ENCODE measurements at places on chromosomes 5 and 9.

DNA sequence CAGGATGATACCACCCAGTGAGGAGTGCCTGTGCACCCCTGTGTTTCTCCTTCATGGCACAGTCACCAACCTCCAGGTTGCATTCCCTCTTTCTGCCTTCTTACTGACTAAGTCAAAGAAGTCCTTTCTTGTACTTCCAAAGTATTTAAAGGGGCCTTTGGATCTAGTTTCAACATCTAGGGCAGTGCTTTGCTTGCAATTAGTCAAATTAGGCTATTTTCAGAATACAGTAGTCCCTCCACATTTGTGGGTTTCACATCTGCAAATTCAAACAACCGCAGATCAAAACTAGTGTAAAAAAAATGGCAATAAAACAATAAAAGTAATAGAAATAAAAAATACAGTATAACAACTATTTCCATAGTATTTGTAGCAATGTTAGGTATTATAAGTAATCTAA is 333.9 kb upstream of the SEMA6A start:
- DNase-seq = no peak

DNA sequence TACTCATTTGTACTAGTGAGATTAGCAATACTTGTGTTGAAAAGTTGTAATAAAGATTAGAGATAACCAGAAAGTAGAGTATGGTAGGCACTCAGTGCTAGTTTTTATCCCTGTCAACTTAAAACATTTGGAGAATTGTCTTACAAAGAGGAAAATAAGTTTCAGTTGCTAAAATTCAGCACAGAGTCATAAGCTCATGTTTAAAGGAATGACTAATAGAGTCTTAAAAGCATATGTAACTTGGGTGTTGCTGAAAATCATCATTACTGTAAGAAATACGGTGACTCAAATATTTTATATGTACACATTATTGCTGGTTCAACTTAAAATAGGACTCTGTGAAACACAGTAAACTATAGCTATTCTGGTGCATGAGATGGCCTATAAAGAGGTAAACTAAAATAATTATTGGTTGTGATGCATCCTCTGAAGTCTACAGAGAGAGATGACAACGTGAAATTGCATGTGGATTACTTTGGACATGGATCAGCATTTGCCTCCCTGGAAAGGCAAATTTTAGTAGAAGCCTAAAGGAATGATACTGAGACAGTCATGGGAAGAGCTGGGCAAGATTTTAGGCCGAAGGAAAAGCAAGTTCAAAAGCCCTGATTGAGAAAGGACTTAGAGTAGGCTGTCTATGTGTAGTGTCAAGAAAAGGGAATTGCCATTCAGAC is 34.6 kb downstream of the SGCD start:
- DNase-seq = no peak

- DNase-seq = no peak
Measured at GRCh38 chr5:94802450-94802849, 184.0 kb downstream of the SLF1 start.

DNA sequence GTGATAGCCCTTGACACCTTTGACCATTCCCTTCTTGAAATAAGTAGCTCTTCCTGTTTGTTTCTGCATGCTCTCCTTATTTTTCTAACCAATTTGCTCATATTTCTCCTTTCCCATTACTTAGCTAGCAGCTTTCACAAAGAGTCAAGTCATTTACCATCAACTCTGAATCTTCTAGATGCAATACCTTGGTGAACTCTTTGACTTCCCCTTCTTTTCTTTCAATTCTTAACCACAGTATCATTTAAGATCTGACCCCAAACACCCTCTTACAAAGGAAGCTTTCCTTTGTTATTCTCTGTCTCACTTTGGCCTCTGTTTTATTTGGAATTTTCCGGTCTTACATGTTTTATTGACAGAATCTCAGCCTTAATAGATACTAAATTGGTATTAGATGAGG is 14.0 kb downstream of the NFX1 start:
- DNase-seq = no peak

DNA sequence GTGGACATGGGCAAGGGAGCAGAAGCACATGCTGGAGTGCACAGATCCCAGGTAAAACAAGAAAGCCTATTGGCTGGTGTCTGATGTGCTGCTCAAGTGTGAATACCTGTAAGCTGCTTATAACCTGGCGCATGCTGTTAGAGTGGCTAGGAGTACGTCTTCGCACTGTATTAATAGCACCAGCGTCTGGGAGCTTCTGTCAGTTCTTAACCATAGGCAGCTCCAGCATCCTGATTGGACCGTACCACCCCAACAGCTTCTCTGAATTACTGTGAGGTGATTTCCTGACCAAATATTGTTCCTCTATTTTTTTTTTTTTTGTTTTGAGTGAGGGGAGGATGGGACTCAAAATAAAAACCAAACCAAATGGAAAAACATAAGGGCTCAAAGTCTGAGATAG is 987.6 kb downstream of the PTPRD start:
- no peak for DNase-seq

DNA sequence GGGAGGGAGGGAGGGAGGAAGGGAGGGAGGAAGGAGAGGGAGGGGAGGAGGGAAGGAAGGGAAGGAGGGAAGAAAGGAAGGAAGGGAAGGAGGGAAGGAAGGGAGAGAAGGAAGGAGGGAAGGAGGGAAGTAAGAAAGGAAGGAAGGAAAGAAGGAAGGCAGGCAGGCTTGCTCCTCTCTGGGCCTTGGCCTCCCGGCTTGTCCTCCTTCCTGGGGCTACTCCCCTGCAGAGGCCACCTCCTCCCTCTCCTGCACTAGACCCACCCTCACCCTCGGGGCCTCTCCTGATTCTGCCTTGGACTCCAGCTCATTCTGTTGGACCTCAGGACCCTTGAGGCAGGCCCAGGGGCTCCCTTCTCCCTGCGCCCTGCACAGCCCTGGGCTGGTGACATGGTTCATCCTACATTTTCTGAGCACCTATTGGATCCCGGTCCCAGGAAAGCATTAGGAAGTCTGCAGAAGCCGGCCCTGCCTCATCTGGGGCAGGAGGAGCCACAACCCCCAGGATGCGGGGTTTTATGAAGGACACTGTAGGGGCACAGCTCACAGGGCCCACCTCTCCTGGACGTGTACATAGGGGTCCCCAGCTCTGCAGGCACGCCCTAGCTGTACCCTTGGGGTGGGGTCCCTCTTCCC is 23.0 kb downstream of the LHX3 start:
- no peak for DNase-seq

GRCh38 chr9:35423499-35423898 is 66.4 kb upstream of the RUSC2 start:
- DNase-seq = no peak

DNA sequence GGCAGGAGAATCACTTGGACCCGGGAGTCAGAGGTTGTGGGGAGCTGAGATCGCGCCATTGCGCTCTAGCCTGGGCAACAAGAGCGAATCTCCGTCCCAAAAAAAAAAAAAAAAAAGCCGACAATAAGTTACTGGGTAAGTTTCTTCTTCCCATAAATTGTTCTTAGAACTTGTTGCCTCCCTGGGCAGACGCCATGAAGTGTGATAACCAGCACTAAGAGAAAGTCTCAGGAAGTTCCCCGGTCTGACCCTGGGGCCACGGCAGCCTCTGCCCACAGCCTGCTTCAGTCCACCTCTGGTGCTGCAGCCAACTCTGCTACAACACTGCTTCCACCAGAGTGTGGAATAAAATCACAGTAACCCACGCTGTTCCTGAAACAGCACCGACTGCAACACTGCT is 19.1 kb downstream of the LPCAT1 start:
- no peak for DNase-seq

GRCh38 chr5:923281-923873 is 30.7 kb downstream of the TRIP13 start:
- DNase-seq = peak; percentile 75

- no peak for DNase-seq
Measured at GRCh38 chr5:171323806-171324632, 15.0 kb downstream of the TLX3 start.

DNA sequence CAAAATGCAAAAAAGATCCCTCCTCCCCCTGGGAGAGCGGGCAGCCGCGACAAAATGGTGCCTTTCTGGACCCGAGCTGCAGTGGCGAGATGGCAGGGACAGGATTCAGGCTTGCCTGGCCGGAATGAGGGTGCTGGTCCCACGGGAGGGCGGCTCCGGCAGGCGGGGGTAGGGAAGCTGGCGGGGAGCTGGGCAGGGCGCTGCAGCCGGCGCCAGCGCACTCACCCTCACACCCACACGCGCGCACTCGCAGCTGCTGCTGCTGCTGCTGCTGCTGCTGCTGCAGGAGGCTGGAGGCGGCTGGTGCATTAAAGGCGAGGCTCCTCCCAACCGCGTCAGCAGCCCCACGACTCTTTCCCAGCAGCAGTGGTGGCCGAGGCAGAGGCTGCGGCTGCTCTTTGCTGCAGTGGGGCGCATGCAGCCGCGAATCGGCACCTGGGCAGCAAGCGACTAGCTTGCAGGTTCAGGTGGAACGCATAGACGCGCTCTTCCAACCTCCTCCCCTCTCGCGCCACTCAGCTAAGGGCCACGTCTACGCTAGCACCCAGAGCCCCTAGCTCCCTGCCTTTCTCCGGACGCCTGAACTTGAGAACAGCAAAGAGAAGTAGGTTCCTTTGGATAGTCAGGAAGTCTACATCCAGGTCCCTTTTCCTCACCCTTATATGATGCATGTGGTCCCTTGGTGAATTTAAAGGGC is at the start of gene PPP2R2B:
Gene PPP2R2B (minus strand): TSS at position 282 of the 697 bp plus-strand sequence.
- DNase-seq = peak; percentile 37

DNA sequence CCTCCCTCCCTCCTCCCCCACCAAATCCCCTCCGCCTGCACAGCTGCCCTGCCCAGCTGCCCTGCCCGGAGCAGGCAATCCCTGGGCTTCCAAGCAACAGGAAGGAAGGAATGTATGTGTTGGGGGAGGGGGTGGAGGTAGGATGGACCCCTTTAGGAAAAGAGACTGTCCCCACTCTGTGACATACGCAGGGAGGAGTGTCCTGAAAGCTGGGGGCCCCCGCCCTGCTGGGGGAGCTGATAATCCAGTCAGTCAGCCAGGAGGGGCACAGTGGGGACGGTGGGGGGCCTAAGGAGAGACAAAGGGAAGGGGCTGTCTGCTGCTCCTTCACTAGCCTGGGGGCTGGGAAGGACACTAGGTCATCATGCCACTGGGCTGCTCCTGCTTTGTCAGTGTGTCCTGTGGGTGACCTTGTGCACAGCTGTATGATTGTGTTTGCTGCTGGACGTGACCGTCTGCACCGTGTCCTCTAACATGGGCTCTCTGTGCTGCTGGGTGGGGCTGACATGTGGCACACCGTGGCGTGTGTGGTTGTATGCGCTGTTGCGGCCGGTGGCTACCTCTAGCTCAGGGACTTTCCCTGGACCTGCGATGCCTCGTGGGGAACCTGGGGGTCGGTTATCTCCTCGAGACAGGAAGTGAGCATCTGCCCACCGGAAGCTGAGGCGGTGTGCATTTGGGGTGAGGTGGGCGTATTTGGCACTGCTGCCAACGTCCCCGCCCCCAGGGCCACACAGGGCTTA is 3.0 kb downstream of the N4BP3 start:
- no peak for DNase-seq

DNA sequence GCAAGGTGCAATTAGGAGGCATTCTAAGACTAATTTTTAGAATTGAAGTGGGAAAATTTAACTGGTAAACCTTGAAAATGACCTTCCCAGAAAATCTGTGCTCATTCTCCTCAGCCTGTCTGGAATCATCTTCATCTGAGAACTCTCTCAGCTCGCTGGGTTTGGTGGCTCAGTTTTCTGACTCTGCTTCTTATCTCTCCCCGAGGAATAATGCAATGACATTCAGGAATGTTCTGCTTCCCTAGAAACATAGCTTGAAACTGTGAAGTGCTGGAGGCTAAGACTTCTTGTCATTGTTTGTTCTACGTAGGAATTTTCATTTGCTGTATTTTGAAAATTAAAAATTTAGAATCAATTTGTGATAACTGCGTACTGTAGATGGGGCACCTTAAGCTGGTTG is 86.6 kb downstream of the KCNN2 start:
- no peak for DNase-seq

- DNase-seq = no peak
Measured at GRCh38 chr9:18159254-18159653, 314.7 kb upstream of the ADAMTSL1 start.

- DNase-seq = no peak
Measured at GRCh38 chr5:170362656-170363055, 26.5 kb downstream of the KCNMB1 start.

DNA sequence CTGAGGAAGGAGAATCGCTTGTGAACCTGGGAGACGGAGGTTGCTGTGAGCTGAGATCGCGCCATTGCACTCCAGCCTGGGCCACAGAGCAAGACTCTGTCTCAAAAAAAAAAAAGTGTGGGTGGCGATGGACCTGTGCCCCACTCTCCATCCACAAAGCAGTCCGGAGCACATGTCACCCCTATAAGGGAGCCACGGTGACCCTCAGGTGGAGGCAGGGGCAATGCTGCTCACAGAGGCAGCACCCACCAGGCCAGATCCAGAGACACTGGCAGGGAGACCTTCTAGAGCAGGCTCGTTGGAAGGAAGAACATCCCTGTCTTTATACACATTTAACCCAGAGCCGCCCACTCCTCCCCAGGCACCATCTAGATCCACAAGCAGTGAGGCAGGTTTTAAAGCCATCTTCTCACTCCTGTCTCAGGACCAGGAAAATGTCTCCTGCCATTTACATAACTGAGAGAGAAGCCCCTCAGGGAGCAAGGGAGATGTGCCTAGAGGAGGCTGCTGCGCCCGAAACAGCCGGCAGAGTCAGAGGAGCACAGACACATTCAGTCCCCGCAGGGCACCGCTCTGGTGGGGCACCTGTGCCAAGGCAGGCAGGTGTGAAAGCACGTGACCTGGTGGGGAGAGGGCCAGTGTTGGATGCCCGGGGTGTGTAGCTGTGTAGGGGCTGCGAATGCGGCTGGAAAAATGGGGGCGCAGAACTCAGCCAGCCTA is 31.6 kb upstream of the ADAMTS2 start:
- no peak for DNase-seq

- DNase-seq = no peak
Measured at GRCh38 chr5:126561908-126562307, 33.1 kb downstream of the ALDH7A1 start.

GRCh38 chr9:33241298-33241697 is 1.3 kb downstream of the SPINK4 start:
- no peak for DNase-seq

DNA sequence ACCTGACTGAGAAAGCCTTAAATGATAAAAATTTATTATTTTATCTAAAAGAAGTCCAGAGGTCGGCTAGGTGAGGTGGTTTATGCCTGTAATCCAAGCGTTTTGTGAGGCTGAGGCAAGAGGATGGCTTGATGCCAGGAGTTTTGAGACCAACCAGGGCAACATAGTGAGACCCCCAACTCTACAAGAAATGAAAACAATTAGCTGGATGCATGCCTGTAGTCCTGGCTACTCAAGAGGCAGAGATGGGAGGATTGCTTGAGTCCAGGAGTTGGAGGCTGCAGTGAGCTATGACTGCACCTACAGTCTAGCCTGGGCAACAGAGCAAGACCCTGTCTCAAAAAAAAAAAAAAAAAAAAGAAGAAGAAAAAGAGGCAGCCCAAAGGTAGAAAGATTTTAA is 179.9 kb upstream of the KIF2A start:
- no peak for DNase-seq
